ENCODE measurements at places on chromosomes 6 and 20. TPM values are rescaled to one million over a fixed set of nuclear protein-coding genes. Genes with fewer than 3 reads are reported as not detected.

Gene GABRR2
- total RNA-seq, result not detected

Gene RIPOR3
- total RNA-seq, result not detected

Gene ZNF165
- 10.8 TPM for total RNA-seq

Gene APCDD1L
- 0.86 TPM for total RNA-seq

Gene PPP1R14C
- 38.7 TPM for total RNA-seq

Gene VWA7
- total RNA-seq, result 3.1 TPM

Gene ECT2L
- total RNA-seq, result not detected

Gene TRIM10
- total RNA-seq, result not detected

Gene PPIL6
- 6.5 TPM for total RNA-seq

Data from MCF 10A (cell line).